PC-9 (cell line): ENCODE measurements at places on chromosomes 1 and 21. TPM values are rescaled to one million over a fixed set of nuclear protein-coding genes. Genes with fewer than 3 reads are reported as not detected.

- DNase-seq, result no peak
These were observed 4.7 kb upstream of the C21orf91 start for GRCh38 chr21:17823846-17824245.

- no peak for DNase-seq
These were observed 3.0 kb upstream of the AADACL4 start for GRCh38 chr1:12640958-12641272.

Gene TRAF3IP3
- not detected in 2 replicates for total RNA-seq

Gene SPAG17
- total RNA-seq, result not detected in 2 replicates

GRCh38 chr1:96927125-96927524, 205.5 kb downstream of the PTBP2 start:
- no peak for DNase-seq

- DNase-seq, result no peak
These were observed 47.9 kb downstream of the S1PR1 start for GRCh38 chr1:101284622-101285218.

Gene OR2AK2
- total RNA-seq, result not detected in 2 replicates

GRCh38 chr1:202144402-202145067, at the start of gene ARL8A:
Gene ARL8A, minus strand, starts transcription at chr1:202144737. Its CDS starts 165 bp downstream, at chr1:202144572.
- DNase-seq, result no peak

Gene COL11A1
- total RNA-seq, result not detected in 2 replicates

Gene S100A16
- total RNA-seq, result 226 and 276 TPM in 2 replicates

DNA sequence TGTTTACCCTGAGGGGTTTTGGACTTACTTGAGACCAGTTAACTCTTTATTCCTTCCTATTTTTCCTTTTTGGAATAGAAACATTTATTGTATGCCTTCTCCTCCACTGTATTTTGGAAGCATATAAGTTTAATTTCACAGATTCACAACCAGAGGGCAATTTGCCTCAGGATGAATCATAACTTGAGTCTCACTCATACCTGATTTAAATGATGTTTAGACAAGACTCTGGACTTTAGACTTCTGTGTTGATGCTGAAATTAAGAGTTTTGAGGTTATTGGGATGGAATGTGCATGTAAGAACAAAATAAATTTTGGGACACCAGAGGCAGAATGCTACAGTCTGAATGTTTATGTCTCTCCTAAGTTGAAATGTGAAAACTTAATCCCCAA, 7.1 kb upstream of the ADAM30 start:
- no peak for DNase-seq

DNA sequence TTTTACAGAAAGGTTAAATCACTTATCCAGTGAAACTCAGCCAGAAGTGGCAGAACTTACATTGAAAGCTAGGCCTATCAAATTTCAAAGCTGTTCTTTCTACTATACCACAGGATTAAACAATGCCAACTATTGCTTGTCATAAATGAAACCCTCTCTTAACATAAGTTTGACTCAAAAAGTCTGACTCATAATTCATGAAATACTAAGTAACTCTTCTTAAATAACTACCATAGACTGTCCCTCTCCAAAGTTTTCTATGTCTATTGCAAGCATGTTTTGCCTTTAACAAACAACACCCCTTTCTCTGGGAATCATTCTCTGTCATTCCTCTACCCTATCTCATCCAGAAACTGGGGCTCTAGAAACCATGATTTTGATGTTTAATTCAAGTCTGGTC, 109.5 kb upstream of the UBE2U start:
- DNase-seq, result no peak
